ENCODE measurements at places on chromosomes 5 and 9.

GRCh38 chr9:99138424-99139284 is 33.7 kb downstream of the TGFBR1 start:
- DNase-seq = no peak

- DNase-seq = no peak
These were observed 177.8 kb upstream of the PCSK5 start for GRCh38 chr9:75712700-75713099.

DNA sequence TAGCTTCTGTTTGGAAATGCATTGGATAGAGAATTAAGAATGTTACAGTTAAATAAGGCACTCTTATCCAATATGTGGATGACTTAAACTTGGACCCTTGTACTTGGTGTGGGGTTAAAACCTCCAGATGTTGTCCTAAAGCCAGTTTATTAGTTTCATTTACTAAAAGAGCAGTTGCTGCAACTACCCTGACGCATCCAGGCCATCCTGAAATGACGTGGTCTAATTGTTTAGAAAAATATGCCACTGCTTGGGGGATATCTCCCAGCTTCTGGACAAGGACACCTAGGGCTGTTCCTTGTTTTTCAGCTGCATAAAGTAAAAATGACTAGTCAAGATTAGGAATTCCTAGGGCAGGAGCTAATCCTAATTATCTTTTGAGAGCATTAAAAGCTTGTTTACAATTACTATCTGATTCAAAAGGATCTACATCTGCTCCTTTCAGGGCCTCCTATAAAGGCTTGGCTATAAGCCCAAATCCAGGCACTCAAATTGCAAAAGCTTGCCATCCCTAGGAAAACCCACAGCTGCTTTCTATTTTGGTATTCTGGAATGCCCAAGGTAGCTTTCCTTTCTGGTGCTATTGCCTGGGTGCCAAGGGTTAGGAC is 45.7 kb upstream of the SLCO4C1 start:
- DNase-seq = no peak

- DNase-seq = no peak
These were observed 81.7 kb downstream of the PDE8B start for GRCh38 chr5:77292026-77292757.

- DNase-seq = no peak
These were observed 612.9 kb downstream of the BNC2 start for GRCh38 chr9:16257604-16258003.

- DNase-seq = no peak
These were observed 38.6 kb upstream of the GGTA1 start for GRCh38 chr9:121538221-121538620.

DNA sequence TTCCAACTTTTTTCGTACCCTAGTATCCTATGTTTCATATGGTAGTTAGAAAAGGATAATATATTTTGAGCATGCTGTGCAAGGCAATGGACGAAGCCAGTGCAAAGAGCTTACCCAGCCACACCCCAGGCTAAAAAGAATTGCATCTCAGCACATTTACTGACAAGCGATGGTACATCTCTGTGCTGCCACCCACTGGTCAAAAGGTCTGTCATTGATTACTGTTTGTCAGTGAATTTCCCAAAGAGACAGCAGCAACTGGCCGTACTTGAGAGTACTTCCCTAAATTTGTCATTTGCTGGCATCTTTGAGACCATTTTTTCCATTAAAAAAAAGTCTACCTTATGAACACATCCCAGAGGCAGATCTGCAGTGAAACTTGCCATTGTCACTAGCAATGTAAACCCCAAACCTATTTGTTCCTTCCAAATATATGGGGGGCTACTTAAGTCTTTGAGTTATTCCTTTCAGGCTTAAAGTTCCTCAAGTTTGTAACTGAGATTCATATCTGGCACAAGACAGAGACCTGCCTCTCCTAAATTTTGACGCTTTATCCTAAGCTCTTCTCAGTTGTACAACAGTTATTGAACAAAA is 184.3 kb downstream of the CTNND2 start:
- DNase-seq = no peak

- no peak for DNase-seq
These were observed 3.6 kb downstream of the FBXO38 start for GRCh38 chr5:148387325-148387724.

GRCh38 chr5:150623152-150623877 is 17.1 kb upstream of the SYNPO start:
- DNase-seq = no peak

DNA sequence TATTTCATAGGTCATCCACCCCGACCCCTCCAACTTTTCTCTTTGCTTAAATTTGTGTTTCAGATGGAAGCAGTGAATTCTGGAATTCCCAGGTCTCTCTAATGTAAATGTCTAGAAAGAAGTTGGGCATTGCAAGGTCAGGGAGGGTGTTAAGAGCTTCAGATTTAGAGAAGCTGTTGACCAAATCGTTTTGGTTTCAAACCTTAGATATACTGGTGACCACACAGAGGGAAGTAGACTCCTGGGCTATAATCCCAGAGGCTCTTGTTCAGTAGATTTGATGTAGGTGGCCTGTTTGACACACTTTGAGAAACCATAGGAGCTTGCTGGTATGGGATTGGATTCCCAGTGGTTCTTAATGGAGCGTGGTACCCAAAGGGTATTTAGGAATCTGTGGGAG is 137.3 kb upstream of the KLF9 start:
- no peak for DNase-seq

- no peak for DNase-seq
These were observed 109.8 kb downstream of the NSG2 start for GRCh38 chr5:174155281-174155680.

Data from NCI-H1930 (cell line).